ENCODE measurements at places on chromosomes 12 and 14. TPM values are rescaled to one million over a fixed set of nuclear protein-coding genes. Genes with fewer than 3 reads are reported as not detected.

DNA sequence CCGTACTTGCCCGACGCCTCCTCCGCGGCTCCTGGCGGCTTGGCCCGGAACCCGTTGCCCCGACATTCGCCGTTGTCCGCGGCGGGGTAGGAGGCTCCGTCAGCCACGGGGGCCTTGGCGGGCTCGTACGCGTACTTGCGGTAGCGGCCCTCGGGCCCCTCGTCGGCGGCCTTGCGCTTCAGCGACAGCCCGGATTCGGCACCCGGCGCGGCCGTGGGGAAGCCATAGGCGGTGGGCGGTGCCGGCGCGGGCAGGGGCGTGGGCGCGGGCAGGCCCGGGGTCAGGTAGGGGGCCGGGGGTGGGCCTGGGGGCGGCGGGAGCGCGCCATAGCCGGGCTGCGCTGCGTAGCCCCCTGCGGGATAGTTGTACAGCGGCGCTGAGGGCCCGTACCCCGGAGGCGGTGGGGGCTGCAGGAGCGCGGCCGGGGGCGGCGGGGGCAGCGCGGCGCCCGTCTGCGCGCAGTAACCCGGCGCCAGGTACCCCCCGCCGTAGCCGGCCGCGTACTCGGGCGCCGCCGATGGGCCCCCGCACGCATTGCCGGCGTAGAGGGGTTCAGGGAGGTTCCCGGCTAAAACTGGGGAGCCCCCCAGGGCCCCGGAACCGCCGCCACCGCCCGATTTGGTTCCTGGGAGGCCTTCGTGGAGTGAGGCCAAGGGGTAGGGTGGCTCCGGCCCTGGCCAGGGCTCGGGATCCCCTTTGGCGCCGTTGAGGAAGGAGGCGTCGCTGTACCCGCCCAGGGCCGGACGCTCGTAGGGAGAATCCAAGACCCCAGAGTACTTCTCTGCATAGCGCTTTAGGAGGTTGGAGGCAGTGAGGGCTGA, 26.9 kb downstream of the FIGNL2 start:
- DNase-seq = peak; percentile 63

DNA sequence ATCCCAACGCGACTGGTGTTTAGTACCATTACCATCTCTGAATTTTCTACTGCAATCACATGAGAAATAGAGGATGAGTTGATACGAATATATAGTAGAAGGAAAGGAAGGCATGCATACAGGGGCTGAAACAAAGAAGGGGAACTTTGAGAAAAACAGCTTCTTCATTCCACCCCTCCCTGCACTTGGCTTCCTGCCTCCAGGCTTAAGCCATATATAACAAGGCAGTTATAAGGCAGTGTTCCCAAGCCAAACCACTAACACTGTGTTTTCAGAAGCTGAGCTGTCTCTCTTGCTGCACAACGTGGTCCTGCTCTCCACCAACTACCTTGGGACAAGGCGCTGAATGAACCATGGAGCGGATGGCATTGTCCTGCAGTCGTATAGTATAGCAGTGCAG, 11.0 kb downstream of the LETMD1 start:
- DNase-seq = no peak

The MYF6 gene
- polyA plus RNA-seq = not detected

The SAV1 gene
- 27.1 TPM for polyA plus RNA-seq

Data from GM23248 (cell line).